B cell (primary cell): ENCODE measurements at places on chromosomes 11 and 22. TPM values are rescaled to one million over a fixed set of nuclear protein-coding genes. Genes with fewer than 3 reads are reported as not detected.

The AP2A2 gene
- 53.1 and 54.5 TPM in 2 replicates for total RNA-seq

The PTPN5 gene
- total RNA-seq = not detected in 2 replicates

The SBF2 gene
- total RNA-seq = 17.7 and 20.6 TPM in 2 replicates

The MFRP gene
- not detected in 2 replicates for total RNA-seq

The DDX6 gene
- 255 and 256 TPM in 2 replicates for total RNA-seq
